ENCODE measurements at places on chromosomes 4 and X.

DNA sequence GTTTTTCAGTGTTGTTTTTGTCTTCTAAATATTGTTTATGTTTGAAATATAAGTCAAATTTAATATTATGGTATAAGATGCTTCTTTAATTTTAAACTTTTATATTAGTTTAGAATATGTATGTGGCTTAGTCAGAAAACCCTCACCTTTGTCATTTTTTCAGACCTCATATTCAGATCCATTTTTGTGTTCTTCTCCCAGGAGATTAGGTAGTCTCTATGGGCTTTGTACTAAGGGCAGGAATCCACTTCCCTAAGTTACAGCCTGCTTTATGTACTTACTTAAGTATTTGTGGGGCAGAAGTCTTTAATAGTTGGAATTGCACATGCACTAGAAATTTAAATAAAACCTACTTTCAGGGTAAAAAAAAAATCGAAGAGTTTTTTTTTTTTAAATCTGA lies 63.5 kb upstream of the TENM3 start:
- DNase-seq = no peak

GRCh38 chr4:83316459-83317165 lies 18.0 kb downstream of the HPSE start:
- DNase-seq = no peak

GRCh38 chr4:155497306-155497705 lies 120.5 kb upstream of the MAP9 start:
- DNase-seq = no peak

DNA sequence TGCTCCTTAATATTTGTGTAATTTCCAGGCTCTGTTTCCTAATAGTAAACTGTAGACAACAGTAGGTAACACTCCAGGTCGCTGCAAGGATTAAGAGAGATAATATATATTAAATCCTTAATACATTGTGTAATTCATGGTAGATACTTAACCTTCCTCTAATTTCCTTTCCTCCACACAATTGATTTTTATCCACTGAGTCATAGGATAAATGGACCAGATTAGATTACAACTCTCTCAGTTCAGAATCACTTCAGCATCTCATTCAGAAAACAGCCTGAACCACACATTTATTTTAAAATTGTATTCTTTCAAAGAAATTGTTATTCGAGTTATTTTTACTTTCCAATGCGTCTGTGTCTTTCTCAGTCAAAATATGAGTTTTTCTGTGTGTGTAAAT lies 17.1 kb downstream of the GK2 start:
- DNase-seq = no peak

GRCh38 chrX:11588097-11588496 lies 77.6 kb downstream of the ARHGAP6 start:
- DNase-seq = no peak

- no peak for DNase-seq
These were observed 34.7 kb upstream of the TASL start for GRCh38 chrX:30612250-30612655.

DNA sequence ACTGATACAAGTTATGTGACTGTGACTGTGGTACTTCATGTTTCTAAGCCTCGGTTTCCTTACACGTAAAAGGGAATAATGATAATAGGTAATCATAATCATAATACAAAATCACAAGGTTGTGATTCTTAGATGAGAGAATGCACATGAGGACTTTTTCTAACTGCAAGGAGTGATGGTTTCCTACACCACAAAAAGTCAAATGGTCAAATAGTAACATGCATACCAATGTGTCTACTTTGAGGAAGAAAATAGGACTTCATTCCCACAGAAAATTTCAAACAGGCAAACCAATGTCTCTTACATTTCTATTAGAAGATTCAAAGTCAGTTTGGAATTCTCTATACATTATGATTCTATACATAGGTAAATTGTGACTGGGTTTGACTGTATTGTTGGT lies 368.7 kb upstream of the FTHL17 start:
- DNase-seq = no peak

GRCh38 chr4:75968084-75968483 lies 22.7 kb downstream of the SDAD1 start:
- no peak for DNase-seq

GRCh38 chr4:88171206-88171605 lies 12.8 kb upstream of the ABCG2 start:
- no peak for DNase-seq

DNA sequence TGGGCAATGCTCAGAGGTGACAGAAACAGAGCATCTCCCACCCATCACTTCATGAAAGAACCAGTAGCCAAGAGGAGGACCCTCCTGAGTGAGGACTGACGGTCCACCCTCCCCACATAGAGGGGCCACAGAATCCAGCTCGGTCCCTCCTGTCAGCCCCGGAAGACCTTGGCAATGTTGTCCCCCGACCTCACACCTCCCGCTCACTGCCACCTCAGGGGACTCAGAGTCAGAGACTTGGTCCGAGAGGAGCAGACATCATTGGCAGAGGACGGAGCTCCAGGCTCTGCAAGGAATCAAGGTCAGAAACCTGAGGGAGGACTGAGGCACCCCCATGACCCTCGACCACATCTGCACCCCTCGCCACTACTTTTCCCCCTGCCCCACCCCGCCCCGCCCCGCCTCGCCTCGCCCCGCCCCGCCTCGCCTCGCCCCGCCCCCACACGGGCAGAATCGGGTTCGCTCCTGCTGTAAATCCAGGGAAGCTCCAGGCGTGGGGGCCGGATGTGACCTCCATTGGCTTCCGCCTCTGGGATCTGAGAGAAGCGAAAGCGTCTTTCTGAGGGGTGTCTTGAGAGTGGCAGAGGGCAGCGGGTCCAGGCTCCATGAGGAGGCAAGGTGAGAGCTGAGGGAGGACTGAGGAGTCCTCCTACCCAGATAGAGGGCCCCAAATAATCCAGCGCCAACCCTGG lies at the start of gene MAGEA11:
Gene MAGEA11 (plus strand): TSS at position 516 of the 692 bp plus-strand sequence. CDS start 1,100 bp downstream, outside the sequence.
- DNase-seq = no peak

DNA sequence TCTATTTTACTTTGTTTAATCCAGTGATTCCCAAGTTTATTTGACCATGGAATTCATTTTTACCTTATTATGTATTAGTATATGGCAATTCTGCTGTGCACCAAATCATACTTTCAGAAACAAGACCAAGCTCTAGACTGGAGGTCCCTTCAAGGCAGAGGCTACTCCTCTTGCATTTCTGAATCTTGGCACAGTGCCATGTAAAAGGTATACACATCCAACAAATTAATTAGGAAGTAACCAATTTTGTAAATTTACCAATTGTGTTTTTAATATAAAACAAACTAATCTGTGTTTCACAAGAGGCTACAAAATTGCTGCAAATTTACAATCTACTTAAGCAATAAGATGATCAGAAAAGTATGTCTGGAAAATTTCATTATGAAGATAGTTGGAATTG lies 712.2 kb upstream of the HS3ST1 start:
- no peak for DNase-seq

DNA sequence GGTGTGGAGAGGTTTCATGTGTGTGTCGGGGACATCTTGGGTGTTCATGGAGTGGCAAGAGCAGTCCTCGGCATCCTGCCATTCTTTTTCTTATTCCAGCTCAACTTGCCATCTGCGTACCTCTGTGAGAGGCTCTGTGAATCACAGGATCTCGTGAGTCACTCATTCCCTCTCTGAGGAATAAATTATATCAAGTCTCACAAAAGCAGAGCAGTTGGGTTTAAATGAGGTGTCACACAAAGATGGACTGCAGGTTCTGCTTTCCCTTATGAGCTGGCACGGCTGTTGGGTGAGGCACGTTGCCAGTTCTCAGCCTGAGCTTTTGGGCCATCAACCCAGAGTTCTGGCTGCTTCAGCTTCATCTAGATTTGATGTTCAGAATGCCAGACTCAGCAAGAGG lies 6.8 kb upstream of the OCIAD2 start:
- no peak for DNase-seq

- no peak for DNase-seq
These were observed 6.4 kb upstream of the VAMP7 start for GRCh38 chrX:155874571-155875244.

DNA sequence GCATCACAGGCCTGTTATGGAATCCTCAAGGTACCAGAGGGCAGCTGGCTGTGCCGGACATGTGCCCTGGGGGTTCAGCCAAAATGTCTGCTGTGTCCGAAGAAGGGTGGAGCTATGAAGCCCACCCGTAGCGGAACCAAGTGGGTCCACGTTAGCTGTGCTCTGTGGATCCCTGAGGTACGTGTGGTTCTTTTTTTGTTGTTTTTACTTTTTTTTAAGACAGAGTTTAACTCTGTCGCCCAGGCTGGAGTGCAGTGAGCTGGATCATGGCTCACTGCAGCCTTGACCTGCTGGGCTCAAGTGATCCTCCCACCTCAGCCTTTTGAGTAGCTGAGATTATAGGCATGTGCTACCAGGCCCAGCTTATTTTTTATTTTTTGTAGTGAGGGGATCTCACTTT lies 46.1 kb downstream of the JADE1 start:
- no peak for DNase-seq

GRCh38 chrX:68647156-68647957 lies at the start of gene STARD8:
Gene STARD8, plus strand, starts transcription at chrX:68647666. Its CDS starts 217 bp downstream, at chrX:68647883.
- no peak for DNase-seq

GRCh38 chr4:8694651-8695151 lies 102.1 kb downstream of the CPZ start:
- DNase-seq = no peak

- no peak for DNase-seq
These were observed 362.6 kb upstream of the MAGEB2 start for GRCh38 chrX:29852767-29853166.

DNA sequence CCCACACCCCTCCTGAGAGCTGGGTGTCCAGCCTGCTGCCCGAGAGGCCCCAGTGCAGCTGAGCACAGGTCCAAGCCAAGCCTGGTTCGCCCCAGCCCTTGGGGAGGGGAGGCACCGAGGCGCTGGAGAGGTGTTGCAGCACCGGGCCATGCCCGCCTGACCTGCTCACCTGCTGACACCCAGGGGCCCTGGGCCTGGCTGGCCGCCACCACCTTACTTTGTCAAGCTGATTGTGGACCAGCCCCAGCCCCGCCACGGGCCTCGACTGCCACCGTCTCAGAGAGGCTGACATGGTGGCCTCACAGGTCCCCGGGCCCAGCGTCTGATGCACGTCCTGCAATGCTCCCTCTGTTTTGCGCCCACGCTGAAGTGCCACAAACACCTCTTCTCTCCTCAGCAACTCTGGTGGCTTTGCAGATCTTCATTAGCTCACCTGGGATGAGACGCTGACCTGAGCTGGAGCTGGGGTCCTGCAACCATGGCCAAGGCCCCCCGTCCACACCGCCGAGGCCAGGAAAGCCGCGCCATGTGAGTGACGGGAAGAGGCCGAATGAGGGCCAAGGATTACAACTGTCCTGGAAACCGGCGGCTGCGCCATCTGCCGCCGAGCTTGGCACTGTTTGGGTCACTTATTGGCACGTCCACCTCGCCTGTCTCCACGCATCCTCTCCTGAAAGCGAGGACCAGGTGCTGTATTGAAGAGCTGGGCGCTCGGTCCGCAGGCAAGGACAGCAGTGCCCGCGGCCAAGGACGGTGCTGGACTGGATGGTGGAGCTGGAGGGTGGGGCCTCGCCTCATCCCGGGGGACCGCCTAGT lies 7.6 kb downstream of the CPLX1 start:
- no peak for DNase-seq

- no peak for DNase-seq
These were observed 366.5 kb downstream of the FAT4 start for GRCh38 chr4:125681240-125681639.

DNA sequence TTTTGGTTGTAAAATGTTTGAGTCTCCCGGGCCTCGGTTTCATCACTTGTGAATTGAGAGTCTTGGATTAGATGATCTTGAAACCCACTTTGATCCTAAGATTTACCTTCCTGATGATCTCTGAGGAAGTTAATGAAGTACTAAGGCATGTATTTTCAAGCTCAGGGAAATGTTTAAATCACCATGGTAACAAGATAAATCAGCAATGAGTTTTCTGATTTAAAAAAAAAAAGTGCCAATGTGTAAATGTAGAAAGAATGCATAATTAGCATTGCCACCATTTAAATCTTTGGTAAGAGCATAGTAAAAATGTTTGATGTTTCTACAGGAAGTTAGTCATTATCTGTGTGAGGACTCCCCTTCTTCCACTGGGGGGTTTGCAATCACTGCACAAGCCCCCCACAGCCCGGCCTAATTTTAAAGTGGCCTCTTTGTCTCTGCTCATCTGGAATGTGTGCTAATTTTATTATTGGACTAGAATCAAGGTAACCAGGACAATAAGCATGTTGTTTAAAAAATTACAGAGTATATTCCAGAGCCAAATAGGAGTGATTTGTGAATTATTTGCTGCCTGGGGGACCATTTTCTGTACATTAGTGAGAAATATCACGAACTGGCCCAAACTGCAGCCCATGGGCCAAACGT lies 93.6 kb downstream of the SLC34A2 start:
- no peak for DNase-seq

DNA sequence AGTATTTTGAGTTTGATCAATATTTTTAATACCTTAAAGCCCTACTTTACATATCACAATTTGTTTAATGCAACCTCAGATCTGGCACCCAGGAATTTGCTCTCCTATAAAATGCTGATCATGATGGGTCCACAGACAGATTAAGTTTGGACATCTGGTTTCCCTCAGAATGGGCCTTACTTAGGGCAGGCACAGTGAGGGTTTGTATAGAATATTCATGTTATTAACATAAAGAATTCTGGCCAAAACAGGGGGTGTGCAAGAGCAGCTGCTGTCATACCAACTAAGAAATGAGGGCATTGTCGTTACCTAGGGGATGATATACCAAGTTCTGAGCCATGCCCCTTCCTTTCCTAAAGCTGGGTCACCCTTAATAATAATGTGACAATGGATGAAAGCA lies 37.5 kb upstream of the CENPU start:
- no peak for DNase-seq

DNA sequence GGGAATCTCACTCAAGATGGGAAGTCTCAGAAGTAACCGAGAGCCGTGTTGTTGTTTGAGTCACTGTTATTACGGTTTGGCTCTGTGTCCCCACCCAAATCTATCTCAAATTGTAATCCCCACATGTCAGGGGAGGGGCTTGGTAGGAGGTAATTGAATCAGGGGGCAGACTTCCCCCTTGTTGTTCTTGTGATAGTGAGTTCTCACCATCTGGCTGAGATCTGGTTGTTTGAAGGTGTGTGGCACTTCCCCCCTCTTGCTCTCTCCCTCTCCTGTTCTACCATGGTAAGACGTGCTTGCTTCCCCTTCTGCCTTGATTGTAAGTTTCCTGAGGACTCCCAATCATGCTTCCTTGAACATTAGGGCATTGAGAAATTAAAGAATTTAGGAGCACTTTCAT lies 37.0 kb downstream of the HAND2 start:
- DNase-seq = no peak

DNA sequence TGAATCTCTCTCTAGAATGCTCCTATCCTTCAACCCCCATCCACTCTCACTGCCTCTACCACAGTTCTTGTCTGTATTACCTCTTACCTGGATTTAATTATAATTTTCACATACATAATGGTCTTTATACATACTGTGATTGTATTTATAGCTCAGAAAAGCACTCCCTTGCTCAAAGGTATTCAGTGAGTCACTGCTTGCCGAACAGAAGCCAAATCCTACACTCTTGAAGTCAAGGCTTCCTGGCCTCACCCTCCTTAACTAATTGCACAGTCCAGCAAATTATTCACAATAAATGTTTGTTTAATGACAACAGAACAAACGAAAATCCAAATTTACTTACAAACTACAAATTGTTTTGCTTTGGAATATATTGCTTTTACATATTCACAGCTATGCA lies 159.5 kb downstream of the KLHL13 start:
- no peak for DNase-seq

- DNase-seq = no peak
These were observed 28.4 kb downstream of the GAGE1 start for GRCh38 chrX:49627086-49627777.

- no peak for DNase-seq
These were observed 181.1 kb downstream of the MID1IP1 start for GRCh38 chrX:38982370-38982769.
